ENCODE measurements at places on chromosomes 3 and 15. TPM values are rescaled to one million over a fixed set of nuclear protein-coding genes. Genes with fewer than 3 reads are reported as not detected.

ZDHHC23 gene
- polyA plus RNA-seq: 8.0 TPM

SMCO1 gene
- polyA plus RNA-seq: not detected

GRCh38 chr15:84878504-84878903, 6.0 kb upstream of the SLC28A1 start:
- H3K27ac ChIP-seq: no peak overlapping the region
- no peak overlapping the region for H3K4me3 ChIP-seq
- H3K36me3 ChIP-seq: no peaks in the 10 kb centered on the region
- no peaks in the 10 kb centered on the region for H3K4me1 ChIP-seq
- peak; percentile 82 for DNase-seq

PPP1R14D gene
- 212 TPM for polyA plus RNA-seq

ELL3 gene
- polyA plus RNA-seq: 31.1 TPM

DNA sequence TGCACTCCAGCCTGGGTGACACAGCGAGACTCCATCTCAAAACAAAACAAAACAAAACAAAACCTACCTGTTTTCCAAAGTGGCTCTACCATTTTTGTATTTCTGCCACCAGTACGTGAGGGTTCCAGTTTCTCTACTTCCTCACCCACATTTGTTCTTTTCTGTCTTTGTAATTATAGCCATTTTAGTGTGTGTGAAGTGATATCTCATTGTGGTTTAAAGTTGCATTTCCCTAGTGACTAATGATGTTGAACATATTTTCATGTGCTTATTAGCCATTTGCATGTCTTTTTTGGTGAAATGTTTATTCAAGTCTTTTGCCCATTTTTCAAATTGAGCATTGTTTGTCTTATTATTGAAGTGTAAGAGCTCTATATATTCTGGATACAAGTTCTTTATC, 50.7 kb downstream of the TRA2B start:
- H3K4me1 ChIP-seq: no peaks in the 10 kb centered on the region
- H3K27ac ChIP-seq: no peak overlapping the region
- no peaks in the 10 kb centered on the region for H3K36me3 ChIP-seq
- no peaks in the 10 kb centered on the region for H3K27me3 ChIP-seq

GRCh38 chr15:99427668-99428361, 138.0 kb upstream of the MEF2A start:
- no peaks in the 10 kb centered on the region for H3K27me3 ChIP-seq
- H3K27ac ChIP-seq: no peak overlapping the region
- peaks cover 21% of the 10 kb centered on the region for H3K4me1 ChIP-seq
- no peaks in the 10 kb centered on the region for H3K36me3 ChIP-seq

GRCh38 chr3:70805061-70805889, 492.8 kb upstream of the MDFIC2 start:
- peaks cover 9% of the 10 kb centered on the region for H3K4me1 ChIP-seq
- H3K36me3 ChIP-seq: no peaks in the 10 kb centered on the region
- H3K4me3 ChIP-seq: no peak overlapping the region

DNA sequence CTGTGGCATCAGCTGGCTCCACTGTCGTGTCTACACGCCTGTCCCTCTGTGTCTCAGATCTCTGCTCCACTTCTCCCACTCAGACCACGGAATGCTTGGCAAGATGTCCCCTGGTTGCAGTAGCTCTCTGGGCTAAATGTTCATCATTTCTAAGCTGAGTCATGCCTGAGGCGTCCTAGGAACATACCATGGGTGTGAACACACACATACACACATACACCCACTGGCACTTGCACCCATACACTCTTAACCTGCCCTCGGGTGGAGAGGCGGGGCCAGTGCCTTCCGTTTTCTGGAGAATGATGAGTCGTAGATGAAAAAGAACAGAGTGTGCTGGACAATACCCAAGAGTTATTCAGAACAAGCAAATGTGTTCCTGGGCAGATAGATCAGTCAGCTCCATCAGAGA, 72.4 kb downstream of the SENP2 start:
- peak overlapping the region; percentile 65 for H3K27ac ChIP-seq
- DNase-seq: peak; percentile 91
- peaks cover 38% of the 10 kb centered on the region for H3K4me1 ChIP-seq
- H3K27me3 ChIP-seq: no peaks in the 10 kb centered on the region
- no peaks in the 10 kb centered on the region for H3K36me3 ChIP-seq

- no peak overlapping the region for H3K4me3 ChIP-seq
- H3K4me1 ChIP-seq: peaks cover 13% of the 10 kb centered on the region
These were observed 61.4 kb upstream of the ZBTB38 start for GRCh38 chr3:141306922-141307321.

DNA sequence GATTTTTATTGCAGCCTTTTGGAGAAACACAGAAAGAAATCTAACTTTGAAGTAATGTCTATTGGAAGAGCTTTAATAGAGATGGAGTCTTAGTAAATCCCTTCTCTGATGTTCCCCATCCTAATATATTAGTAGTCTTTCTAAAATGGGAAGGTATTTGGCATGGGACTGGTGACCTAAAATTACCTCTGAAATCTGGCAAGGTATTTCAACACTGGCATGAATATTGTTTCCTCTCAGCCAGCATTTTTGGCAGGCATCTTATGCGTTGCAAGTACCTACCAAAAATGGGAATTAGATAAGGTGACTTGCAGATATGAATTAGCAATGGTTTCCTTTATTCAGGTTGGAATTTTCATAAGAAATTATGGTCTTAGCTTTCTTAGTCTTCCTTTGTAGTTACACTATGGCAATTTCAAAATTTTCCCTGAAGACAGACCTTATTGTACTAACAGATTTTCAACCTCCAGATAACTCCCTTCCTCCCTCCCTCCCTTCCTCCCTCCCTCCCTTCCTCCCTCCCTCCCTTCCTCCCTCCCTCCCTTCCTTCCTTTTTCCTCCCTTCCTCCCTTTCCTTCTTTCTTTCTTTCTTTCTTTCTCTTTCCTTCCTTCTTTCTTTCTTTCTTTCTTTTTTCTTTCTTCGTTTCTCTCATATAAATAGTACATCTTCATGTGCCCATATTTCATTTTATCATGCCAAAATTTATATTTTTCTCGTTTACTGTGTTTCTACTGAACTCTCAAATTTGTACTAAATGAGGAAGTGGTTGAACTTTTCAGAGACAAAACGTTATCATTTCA, 168.2 kb upstream of the KCNMB2 start:
- peak overlapping the region; percentile 70 for H3K27ac ChIP-seq
- H3K4me1 ChIP-seq: peaks cover 7% of the 10 kb centered on the region
- H3K27me3 ChIP-seq: no peaks in the 10 kb centered on the region
- no peak overlapping the region for H3K4me3 ChIP-seq

- no peak overlapping the region for H3K27ac ChIP-seq
- H3K27me3 ChIP-seq: no peaks in the 10 kb centered on the region
- no peaks in the 10 kb centered on the region for H3K36me3 ChIP-seq
- H3K4me1 ChIP-seq: no peaks in the 10 kb centered on the region
- no peak for DNase-seq
These were observed 15.1 kb downstream of the CLDN1 start for GRCh38 chr3:190307164-190307545.

- H3K36me3 ChIP-seq: no peaks in the 10 kb centered on the region
- no peak overlapping the region for H3K27ac ChIP-seq
- H3K4me1 ChIP-seq: no peaks in the 10 kb centered on the region
- no peak overlapping the region for H3K4me3 ChIP-seq
- no peaks in the 10 kb centered on the region for H3K27me3 ChIP-seq
These were observed 11.9 kb downstream of the RAP2B start for GRCh38 chr3:153173758-153174516.

DAPK2 gene
- 27.7 TPM for polyA plus RNA-seq

DNA sequence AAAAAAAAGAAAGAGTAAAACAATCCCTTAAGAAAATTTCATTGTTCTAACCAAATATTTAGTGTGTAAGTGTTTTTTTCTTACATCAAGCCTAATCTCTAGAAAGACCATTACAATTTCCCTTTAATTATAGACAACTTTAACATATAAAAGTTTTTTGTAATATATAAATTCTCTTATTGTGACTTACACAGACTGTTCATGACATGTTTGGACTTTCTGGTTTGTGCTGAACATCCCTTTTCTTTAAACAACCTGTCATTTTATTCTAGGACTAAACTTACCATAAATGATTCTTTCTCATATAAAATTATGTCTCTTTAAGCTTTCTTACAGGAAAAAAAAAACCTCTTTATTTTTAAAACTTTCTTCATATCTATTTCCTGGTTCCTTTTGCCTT, 13.0 kb upstream of the BTLA start:
- no peak overlapping the region for H3K4me3 ChIP-seq
- H3K27me3 ChIP-seq: no peaks in the 10 kb centered on the region
- no peak for DNase-seq
- H3K4me1 ChIP-seq: no peaks in the 10 kb centered on the region
- no peak overlapping the region for H3K27ac ChIP-seq
- no peaks in the 10 kb centered on the region for H3K36me3 ChIP-seq

- H3K4me1 ChIP-seq: peaks cover 15% of the 10 kb centered on the region
- H3K36me3 ChIP-seq: no peaks in the 10 kb centered on the region
- no peaks in the 10 kb centered on the region for H3K27me3 ChIP-seq
- H3K4me3 ChIP-seq: no peak overlapping the region
- no peak for DNase-seq
These were observed 944 bp upstream of the EIF4E3 start for GRCh38 chr3:71726146-71726545.

- H3K27ac ChIP-seq: no peak overlapping the region
- no peaks in the 10 kb centered on the region for H3K27me3 ChIP-seq
- H3K4me1 ChIP-seq: peaks cover 12% of the 10 kb centered on the region
- no peak for DNase-seq
- H3K4me3 ChIP-seq: no peak overlapping the region
These were observed 25.0 kb downstream of the ADAM10 start for GRCh38 chr15:58724466-58724865.

- peaks cover 13% of the 10 kb centered on the region for H3K36me3 ChIP-seq
- no peak for DNase-seq
- no peak overlapping the region for H3K4me3 ChIP-seq
- H3K4me1 ChIP-seq: no peaks in the 10 kb centered on the region
These were observed 8.1 kb downstream of the SNRPN start for GRCh38 chr15:24962880-24963279.

SAXO2 gene
- 0.23 TPM for polyA plus RNA-seq

CLEC3B gene
- polyA plus RNA-seq: 50.5 TPM

- no peak overlapping the region for H3K4me3 ChIP-seq
- H3K4me1 ChIP-seq: no peaks in the 10 kb centered on the region
- no peaks in the 10 kb centered on the region for H3K27me3 ChIP-seq
- DNase-seq: no peak
- peak overlapping the region; percentile 16 for H3K27ac ChIP-seq
These were observed 14.9 kb upstream of the TM4SF4 start for GRCh38 chr3:149459491-149460059.

DNA sequence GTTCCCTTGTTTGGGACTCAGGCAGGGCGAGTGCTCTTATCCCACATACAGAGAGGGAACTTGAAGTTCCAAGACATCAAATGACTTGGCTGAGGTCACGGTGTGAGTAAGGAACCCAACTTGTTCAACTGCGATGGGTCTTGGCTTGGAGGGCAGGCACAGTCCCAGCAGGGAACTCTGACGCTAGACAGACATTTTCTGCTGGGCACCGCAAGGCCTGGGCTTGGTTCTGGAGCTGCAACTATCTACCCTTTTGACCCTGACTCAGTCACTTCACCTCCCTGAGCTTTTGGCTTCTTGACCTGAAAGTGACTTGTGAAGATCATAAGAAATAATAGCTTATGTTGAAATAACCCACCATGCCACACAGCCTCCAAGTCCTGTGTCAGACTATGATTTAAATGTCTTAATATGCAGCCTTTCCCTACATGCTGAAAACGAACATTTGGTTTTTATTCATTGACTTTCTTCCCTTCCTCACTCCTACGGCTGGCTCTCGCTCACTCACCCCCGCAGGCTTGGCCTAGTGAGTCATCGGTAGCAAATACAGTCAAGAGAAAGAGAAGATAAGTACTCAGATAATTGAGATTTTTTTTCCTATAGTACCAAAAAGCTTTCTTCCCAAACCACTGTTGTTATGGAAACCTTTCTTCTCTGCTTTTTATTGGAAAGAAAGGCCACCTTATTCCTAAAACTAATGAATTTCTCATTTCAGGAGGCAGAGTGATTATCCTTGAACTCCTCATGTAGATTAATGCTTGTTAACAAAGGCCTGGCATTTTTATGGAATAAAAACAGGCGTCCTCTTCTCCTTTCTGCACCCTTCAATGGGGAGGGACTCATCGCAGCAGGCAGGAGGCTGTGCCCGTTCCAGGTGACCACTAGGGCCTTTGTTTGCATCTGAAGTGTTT, 178.4 kb downstream of the ATP10A start:
- peak; percentile 85 for DNase-seq
- H3K27me3 ChIP-seq: no peaks in the 10 kb centered on the region
- peaks cover 29% of the 10 kb centered on the region for H3K4me1 ChIP-seq
- peak overlapping the region; percentile 65 for H3K27ac ChIP-seq

- no peaks in the 10 kb centered on the region for H3K36me3 ChIP-seq
- peaks cover 80% of the 10 kb centered on the region for H3K4me1 ChIP-seq
- H3K27me3 ChIP-seq: no peaks in the 10 kb centered on the region
- H3K27ac ChIP-seq: peak overlapping the region; percentile 64
- no peak overlapping the region for H3K4me3 ChIP-seq
These were observed 10.9 kb downstream of the KLF13 start for GRCh38 chr15:31337352-31338031.

FHIT gene
- polyA plus RNA-seq: 2.4 TPM

PEX11A gene
- 18.3 TPM for polyA plus RNA-seq

CLDN11 gene
- 6.0 TPM for polyA plus RNA-seq

CLDN16 gene
- polyA plus RNA-seq: not detected

ENTPD3 gene
- 2.5 TPM for polyA plus RNA-seq

ARNT2 gene
- polyA plus RNA-seq: 1.8 TPM

DNA sequence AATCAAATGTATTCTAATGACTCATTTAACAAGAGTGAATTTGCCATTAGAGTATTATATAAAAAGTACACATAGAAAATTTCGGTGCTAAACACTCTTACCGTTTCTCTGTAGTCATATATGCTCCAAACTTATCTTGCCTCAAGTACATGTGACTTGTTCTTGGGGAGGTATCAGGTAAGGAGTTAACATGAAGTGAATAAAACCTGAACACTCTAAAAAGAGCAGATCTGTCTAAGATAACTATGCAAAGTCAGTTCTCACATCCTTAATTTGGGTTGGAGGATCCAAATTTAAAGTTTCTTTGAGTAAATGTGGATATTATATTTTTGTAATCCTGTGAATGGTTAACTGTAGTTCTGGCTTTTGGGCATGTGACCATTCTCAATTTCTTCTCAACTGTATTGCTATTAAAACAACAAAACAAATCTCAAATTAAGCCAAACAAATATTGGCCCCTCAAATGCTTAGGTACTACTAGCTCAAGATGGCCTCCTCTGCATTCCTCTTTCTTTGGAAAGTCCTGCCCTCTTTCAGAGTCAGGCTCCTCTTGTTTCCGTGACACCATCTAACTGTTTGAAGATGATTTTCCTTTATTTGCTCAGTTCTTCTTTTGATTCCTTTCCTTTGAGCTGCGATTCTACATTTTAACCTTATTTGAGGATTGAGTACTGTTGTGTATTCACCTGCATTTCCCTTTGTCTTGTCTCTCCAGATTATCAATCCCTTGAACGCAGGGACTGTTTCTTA, 4.2 kb downstream of the EDEM1 start:
- no peak overlapping the region for H3K4me3 ChIP-seq
- H3K4me1 ChIP-seq: peaks cover 48% of the 10 kb centered on the region
- H3K27ac ChIP-seq: no peak overlapping the region
- H3K36me3 ChIP-seq: no peaks in the 10 kb centered on the region
- no peaks in the 10 kb centered on the region for H3K27me3 ChIP-seq

FOXB1 gene
- polyA plus RNA-seq: not detected

CTNNB1 gene
- polyA plus RNA-seq: 255 TPM

Measured in sigmoid colon (tissue), 7 donors.